Immature natural killer cell (primary cell): ENCODE measurements at places on chromosomes 1 and 21. TPM values are rescaled to one million over a fixed set of nuclear protein-coding genes. Genes with fewer than 3 reads are reported as not detected.

DNA sequence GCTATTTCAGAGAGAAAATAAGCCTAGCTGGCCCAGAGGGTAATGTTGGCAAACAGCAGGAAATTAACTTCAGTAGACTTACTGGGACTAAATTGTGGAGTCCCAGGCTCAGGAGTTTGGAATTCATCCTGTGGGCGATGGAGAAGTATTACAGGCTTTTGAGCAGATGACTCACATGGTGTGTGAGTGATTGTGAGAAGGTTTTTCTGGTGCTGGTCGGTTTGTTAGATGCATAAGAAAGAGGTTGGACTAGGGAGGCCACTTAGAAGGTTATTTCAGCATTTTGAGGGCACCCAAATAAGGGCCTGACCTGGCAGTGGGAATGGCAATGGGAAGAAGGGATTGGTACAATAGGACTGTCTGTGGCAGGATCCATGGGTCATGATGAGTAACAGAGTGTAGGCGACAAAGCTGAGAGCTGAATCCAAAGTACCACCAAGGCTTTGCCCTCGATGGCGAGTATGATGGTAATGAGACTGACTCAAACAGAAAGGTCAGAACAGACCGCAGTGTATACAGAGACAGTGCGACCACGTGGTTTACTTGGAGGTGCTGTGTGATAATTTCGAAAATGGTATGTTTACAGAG lies 69.2 kb upstream of the KIF26B start:
- no peaks in the 10 kb centered on the region for H3K36me3 ChIP-seq
- no peak overlapping the region for H3K4me3 ChIP-seq
- no peak for DNase-seq
- no peak overlapping the region for H3K27ac ChIP-seq
- no peaks in the 10 kb centered on the region for H3K27me3 ChIP-seq

GRCh38 chr1:224523676-224524075 lies 89.1 kb upstream of the WDR26 start:
- H3K36me3 ChIP-seq: no peaks in the 10 kb centered on the region
- no peaks in the 10 kb centered on the region for H3K4me1 ChIP-seq
- DNase-seq: no peak
- H3K4me3 ChIP-seq: no peak overlapping the region
- H3K27me3 ChIP-seq: no peaks in the 10 kb centered on the region

DNA sequence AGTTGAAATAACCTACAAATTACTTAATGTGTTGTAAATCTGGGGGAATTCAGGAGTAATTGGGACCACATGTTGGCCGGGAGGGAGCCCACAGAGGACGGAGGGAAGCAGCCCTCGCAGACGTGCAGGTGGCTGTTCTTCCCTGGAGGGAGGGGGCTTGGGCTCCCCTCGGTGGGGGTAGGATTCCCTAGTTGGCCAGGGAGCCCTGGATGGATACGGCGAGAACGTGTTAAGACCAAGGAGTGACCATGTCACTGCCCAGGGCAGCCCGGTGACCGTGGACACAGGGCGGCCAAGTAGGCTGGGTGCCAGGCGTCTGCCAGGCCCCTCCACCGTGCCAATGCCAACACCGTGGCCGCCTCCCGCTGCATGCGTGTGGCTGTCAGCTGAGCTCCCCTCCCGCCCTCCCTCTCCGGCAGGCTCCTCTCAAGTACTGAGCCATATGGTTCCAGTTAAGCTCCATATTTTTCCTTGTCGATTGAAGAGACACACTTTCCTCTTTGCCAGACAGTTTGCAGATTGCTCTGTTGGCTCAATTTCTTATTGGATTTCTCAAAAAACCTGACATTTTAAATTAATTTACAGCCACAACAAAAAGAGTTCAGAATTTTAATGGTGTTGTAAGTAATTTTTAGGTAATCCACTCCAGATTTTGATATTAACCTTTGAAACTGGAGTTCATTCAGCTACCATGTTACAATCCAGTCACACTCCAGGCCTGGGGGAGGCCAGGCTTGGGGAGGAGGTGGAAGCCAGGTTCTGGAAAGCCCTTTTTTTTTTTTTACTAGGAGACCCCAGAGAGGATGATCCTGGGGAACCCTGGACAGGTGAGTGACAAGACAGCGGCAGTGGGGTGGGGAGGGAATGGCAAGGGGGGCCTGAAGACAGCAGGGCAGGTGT lies 71.2 kb downstream of the CASZ1 start:
- no peak for DNase-seq
- H3K27ac ChIP-seq: no peak overlapping the region
- no peaks in the 10 kb centered on the region for H3K27me3 ChIP-seq
- no peaks in the 10 kb centered on the region for H3K4me1 ChIP-seq

DNA sequence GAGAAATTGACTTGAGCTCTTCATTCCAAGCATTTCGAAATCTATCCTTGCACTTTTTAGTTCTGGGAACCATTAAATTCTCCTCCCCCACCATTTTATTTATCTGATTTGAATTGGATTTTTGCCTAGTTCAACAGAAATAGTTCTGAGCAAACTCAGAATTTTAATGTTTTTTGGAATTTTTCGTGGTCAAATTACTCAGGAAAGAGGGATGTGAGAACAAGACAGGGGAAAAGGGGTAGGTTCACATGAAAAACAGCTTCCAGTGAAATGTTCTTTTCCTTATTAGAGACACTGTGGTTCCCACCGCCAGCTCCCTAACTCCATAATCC lies 5.7 kb upstream of the ZNF697 start:
- peaks cover 4% of the 10 kb centered on the region for H3K27me3 ChIP-seq
- DNase-seq: no peak
- no peak overlapping the region for H3K4me3 ChIP-seq
- H3K36me3 ChIP-seq: no peaks in the 10 kb centered on the region

GRCh38 chr1:59146651-59147358 lies 150.1 kb upstream of the FGGY start:
- H3K4me1 ChIP-seq: peaks cover 25% of the 10 kb centered on the region
- no peaks in the 10 kb centered on the region for H3K36me3 ChIP-seq
- peak overlapping the region; percentile 95 for H3K4me3 ChIP-seq
- H3K27me3 ChIP-seq: peaks cover 1% of the 10 kb centered on the region
- peak overlapping the region; percentile 92 for H3K27ac ChIP-seq
- DNase-seq: peak; percentile 63

DNA sequence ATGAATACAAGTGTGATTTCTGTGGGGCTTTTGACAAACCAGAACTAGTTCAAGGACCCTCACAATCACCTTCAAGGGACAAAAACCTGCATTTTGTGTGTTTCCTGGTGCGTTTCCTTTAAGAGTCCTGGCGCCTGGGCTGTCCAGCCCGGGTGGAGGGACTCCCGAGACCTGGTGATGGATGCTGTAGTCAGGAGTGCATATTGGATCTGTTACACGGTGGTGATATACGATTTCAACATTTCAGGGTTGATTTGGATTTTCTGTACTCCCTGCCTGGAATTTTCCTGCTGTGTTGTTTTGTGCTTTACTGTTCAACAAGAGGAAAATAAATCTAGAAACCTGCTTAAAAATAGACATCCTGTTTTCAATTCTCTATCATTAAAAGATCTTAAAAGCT lies 162.0 kb downstream of the KIF26B start:
- H3K27me3 ChIP-seq: peaks cover 2% of the 10 kb centered on the region
- H3K36me3 ChIP-seq: no peaks in the 10 kb centered on the region
- no peak overlapping the region for H3K4me3 ChIP-seq
- H3K4me1 ChIP-seq: no peaks in the 10 kb centered on the region
- no peak overlapping the region for H3K27ac ChIP-seq
- DNase-seq: no peak

- DNase-seq: no peak
- H3K36me3 ChIP-seq: no peaks in the 10 kb centered on the region
- peaks cover 1% of the 10 kb centered on the region for H3K27me3 ChIP-seq
- no peak overlapping the region for H3K27ac ChIP-seq
Measured at GRCh38 chr1:167881786-167882185, 32.1 kb downstream of the ADCY10 start.

DNA sequence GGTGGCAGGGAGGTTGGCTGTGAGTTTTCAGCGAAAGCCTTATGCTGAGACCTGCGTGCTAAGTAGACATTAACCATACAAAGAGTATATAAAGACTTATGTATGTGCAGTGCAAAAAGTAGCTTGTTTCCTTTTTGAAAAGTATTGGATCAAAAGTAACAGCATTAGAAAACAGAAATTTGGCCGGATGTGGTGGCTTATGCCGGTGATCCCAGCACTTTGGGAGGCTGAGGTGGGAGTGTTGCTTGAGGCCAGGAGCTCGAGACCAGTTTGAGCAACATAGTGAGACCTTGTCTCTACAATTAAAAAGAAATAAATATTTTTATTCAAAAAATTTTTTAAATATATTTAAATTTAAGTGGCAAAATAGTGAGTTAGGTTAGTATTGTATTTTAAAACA lies 2.2 kb downstream of the RPAP2 start:
- peaks cover 2% of the 10 kb centered on the region for H3K27me3 ChIP-seq
- no peak for DNase-seq
- no peak overlapping the region for H3K4me3 ChIP-seq
- H3K36me3 ChIP-seq: peaks cover 9% of the 10 kb centered on the region
- H3K27ac ChIP-seq: no peak overlapping the region

DNA sequence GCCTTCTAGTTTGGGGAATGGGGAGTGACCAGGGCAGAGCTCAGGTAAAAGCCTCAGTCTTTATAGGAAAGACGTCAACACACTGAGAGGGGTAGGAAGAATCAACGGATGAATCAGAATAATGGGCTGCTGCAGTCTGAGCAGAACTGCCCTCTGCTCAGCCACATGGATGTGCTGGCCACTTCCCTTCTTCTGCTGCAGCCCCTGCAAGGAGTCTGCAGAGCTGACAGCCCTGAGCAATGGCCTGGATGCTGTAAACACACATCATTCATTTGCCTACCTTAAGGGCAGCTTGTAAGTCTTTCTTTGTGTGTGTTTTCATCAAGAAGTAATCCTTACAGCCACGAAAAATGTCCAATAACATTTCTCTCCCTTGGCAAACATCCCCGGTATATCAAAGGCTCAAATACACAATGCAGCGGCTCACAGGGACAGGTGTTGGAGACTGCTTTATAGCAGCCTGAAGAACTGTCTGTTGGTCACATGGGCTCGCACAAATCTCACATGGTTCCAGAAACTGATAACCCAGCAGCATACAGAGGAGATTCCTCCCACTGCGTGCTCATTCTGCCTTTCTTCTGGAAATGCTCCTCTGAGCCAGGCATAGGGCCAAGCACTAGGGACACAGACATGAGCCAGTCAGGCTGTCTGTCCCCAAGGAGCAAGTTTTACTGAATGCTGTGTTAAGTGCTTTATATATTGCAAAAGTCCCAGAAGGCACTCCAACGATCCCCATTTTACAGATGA lies 110.1 kb downstream of the HMGB4 start:
- no peak for DNase-seq
- no peaks in the 10 kb centered on the region for H3K36me3 ChIP-seq
- H3K4me1 ChIP-seq: no peaks in the 10 kb centered on the region
- H3K4me3 ChIP-seq: no peak overlapping the region

DNA sequence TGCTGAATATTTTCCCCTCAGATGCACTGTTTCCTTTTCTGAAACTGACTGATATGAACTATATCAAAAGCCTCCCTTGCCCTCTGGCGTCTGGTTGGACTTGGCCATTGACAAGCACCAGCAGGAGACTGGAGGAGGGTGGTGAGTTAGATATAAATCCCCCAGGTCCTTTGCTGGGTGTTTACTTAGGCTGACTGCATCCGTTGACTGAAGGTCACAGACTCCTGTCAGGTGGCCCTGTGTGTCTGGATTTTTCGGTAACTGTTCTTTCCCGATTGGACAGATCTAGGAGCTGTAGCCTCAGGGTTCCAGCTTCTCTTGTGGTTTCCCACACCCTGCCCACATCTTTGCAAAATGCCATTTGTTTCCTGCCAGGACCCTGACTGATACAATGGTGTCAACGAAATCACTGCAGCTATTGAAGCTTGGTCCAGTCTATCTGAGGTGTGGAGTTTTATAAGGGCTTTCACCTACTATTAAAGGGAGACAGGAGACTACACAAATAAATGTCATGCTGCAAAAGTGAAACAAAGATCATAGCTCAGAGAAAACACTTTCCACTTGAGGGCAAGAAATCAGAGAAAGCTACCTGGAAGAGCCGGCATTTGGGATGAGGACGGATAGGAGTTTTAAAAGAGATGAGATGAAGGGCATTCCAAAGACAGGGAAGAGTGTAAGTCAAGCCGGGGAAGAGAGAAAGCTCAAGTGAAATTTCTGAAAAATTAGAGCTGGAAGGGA lies 1.5 kb upstream of the MAGI3 start:
- H3K4me3 ChIP-seq: peak overlapping the region; percentile 94
- no peaks in the 10 kb centered on the region for H3K27me3 ChIP-seq
- no peaks in the 10 kb centered on the region for H3K36me3 ChIP-seq
- H3K4me1 ChIP-seq: peaks cover 15% of the 10 kb centered on the region
- peak; percentile 2 for DNase-seq

DNA sequence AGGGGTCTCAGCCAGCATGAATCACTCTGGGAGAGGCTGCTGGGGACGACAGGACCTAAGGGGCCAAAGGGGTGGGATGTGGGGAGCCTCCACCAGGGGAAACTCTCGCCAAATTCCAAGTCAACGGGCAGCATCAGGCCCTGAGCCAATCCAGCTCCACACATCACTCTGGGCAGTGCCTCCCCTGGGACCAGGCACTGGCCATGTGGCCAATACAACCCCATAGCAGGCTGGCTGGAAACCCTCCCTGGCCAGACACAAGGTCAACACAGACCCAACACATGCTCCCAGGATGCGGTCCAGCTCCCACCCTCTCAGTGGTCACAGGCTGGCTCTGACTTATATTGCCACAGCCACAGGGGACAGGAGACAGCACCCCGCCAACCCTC lies 60.0 kb downstream of the MEGF6 start:
- no peaks in the 10 kb centered on the region for H3K36me3 ChIP-seq
- H3K27me3 ChIP-seq: no peaks in the 10 kb centered on the region
- no peak overlapping the region for H3K4me3 ChIP-seq
- H3K4me1 ChIP-seq: no peaks in the 10 kb centered on the region

- peaks cover 2% of the 10 kb centered on the region for H3K4me1 ChIP-seq
- peaks cover 2% of the 10 kb centered on the region for H3K27me3 ChIP-seq
- H3K36me3 ChIP-seq: no peaks in the 10 kb centered on the region
- no peak overlapping the region for H3K27ac ChIP-seq
Measured at GRCh38 chr1:95948023-95948422, 714.0 kb downstream of the RWDD3 start.

GRCh38 chr1:59805554-59805953 lies 9.2 kb upstream of the HOOK1 start:
- no peaks in the 10 kb centered on the region for H3K36me3 ChIP-seq
- peaks cover 9% of the 10 kb centered on the region for H3K27me3 ChIP-seq
- no peak overlapping the region for H3K4me3 ChIP-seq
- no peak overlapping the region for H3K27ac ChIP-seq
- no peaks in the 10 kb centered on the region for H3K4me1 ChIP-seq

GRCh38 chr1:167790117-167790516 lies 68.3 kb downstream of the MPZL1 start:
- no peak overlapping the region for H3K27ac ChIP-seq
- no peak for DNase-seq
- no peak overlapping the region for H3K4me3 ChIP-seq
- H3K36me3 ChIP-seq: peaks cover 10% of the 10 kb centered on the region

GRCh38 chr1:38569932-38570656 lies 289.5 kb downstream of the RRAGC start:
- DNase-seq: no peak
- no peak overlapping the region for H3K27ac ChIP-seq
- H3K4me1 ChIP-seq: no peaks in the 10 kb centered on the region

- H3K4me3 ChIP-seq: no peak overlapping the region
- H3K27me3 ChIP-seq: no peaks in the 10 kb centered on the region
- H3K4me1 ChIP-seq: no peaks in the 10 kb centered on the region
Measured at GRCh38 chr1:59601811-59602210, 212.9 kb upstream of the HOOK1 start.

FCRL1 gene
- polyA plus RNA-seq: 0.41 TPM

SH3D21 gene
- polyA plus RNA-seq: not detected

NEXN gene
- polyA plus RNA-seq: 3.0 TPM

PAQR7 gene
- 0.32 TPM for polyA plus RNA-seq

LPAR3 gene
- 0.30 TPM for polyA plus RNA-seq

HFM1 gene
- polyA plus RNA-seq: not detected

ALX3 gene
- polyA plus RNA-seq: not detected

SPATA45 gene
- polyA plus RNA-seq: not detected
